ENCODE measurements at places on chromosomes 16 and 17.

DNA sequence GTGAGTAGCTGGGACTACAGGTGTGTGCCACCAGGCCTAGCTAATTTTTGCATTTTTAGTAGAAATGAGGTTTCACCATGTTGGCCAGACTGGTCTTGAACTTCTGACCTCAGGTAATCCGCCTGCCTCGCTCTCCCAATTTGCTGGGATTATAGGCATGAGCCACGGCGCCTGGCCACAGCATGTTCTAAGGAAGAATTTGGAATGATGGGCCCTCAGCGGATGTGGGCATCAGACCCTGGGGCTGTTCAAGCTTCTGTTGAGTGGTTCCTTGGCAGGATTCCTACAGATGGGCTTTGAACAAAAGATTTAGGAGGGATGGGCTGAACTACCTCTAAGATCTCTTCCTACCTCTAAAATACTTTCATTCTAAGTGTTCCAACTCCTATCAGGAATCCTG lies 4.1 kb downstream of the PRPSAP2 start:
- DNase-seq: no peak

DNA sequence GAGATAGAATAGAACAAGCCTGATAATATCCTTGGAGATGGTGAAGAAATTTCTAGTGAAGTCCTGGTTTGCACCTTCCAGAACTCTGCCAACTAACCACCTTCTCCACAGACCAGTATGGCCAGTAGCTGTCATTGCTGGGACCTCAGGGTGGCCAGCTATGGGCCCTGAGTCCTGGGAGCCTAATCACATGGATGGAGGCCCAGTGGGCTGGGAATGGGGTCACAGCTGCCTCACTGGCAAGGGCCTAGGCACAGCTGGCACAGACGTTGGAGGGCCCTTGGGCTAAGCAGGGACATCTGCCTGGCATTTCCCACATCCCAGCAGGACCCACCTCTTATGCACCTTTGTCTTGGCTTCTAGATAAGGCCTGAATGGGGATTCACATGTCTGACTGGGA lies 7.6 kb upstream of the WNT3 start:
- DNase-seq: no peak

- DNase-seq: no peak
Observed at GRCh38 chr16:17617021-17617552, 146.3 kb upstream of the XYLT1 start.

DNA sequence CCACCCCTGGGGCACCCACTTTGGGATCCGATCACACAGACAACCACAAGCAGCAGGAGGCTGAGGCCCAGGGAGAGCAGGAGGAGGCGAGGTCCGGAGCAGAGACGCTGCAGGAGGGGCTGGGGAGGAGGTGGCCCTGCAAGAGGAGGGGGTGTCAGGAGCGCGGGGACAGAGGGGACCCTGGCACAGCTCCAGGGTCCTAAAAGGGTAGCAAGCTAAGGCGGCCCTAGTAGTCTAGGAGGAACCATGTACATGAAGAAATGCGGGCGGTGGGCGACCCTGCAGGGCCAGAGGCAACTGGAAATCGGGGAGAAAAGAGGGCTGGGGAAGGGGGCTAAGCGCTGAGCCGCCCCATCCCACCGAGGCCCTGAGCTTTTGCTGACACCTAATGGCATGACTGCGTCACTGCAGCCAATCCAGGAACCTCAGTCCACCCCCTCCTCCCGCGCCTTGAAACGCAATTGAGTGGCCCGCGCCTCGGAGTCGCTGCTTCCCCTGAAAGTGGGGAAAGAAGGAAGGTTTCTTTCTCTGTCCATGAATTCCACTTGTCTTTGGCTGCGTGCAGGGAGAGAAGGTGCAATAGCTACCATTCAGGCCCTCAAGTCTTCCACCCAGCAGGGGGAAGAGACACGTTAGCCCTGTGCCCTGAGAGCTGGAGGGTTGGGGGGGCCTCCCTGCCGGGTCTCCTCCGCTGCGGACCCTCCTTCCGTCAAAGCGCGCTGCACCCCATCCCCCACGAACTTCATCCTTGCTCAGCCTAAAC lies 1.8 kb downstream of the ASGR1 start:
- DNase-seq: peak; percentile 30

- no peak for DNase-seq
Observed at GRCh38 chr16:2495041-2495440, 18.7 kb upstream of the ATP6V0C start.
